ENCODE measurements at places on chromosomes 6 and 20.
A peak's percentile ranks its signal among the peaks of the same experiment; 100 is the strongest.

DNA sequence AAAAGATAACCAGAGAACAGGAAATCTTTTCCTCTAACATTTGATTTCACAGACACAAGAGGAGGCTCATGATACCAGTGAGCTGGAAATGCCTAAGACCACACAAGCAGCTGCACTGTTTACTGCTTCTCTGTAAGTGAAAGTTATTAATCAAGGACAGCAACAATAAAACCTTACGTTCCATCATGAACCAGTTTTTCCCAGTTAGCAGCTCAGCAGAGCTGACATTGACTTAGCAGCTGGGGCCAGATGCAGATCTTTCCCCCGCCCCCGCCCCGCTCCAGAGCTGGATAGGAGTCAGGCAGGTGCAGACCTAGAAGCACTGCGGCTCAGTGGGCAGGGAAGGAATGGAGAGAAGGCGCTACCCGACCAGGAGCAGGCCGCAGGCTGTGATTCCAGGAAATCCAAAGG is 275.2 kb downstream of the GMDS start:
- peak; percentile 22 for DNase-seq

GRCh38 chr20:25606094-25606695 is 17.6 kb downstream of the NANP start:
- no peak for DNase-seq

DNA sequence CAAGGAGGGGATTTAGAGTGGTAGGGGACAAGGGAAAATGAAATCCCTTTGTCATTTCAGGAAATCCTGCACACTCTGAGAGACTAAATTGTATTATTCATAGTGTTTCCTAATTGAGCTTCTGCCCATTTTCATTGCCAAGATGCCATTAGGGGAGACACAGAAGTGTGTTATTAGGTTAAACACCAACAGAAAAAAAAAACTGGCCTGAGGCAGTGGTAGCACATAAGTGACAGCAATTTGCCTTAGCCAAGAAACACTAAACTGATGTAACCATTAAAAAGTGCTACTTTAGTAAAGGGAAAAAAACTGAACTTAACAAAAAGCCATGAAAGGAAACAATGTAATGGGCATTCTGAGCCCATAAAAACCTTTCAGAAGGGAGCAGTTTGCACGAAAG is 270.5 kb upstream of the PLN start:
- no peak for DNase-seq

GRCh38 chr6:1070085-1070521 is 241.8 kb upstream of the FOXQ1 start:
- DNase-seq = no peak

DNA sequence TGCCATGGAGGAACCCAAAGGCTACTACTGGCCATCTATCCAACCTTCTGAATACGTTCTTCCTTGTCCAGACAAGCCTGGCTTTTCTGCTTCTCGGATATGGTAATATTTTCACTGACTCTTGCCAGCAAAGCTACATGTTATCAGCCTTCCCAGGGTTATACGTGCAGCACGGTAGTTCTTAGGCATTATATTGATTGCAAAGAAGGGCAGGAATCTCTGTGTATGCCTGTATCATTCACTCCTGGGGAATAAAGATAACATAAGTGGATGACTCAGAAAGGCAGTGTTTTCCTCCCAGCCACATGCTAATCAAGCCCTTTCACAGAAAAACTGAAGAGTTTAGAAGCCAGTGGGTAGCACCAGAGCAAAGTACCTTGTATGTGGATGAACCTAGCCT is 98.7 kb downstream of the ADGRG6 start:
- DNase-seq = no peak

DNA sequence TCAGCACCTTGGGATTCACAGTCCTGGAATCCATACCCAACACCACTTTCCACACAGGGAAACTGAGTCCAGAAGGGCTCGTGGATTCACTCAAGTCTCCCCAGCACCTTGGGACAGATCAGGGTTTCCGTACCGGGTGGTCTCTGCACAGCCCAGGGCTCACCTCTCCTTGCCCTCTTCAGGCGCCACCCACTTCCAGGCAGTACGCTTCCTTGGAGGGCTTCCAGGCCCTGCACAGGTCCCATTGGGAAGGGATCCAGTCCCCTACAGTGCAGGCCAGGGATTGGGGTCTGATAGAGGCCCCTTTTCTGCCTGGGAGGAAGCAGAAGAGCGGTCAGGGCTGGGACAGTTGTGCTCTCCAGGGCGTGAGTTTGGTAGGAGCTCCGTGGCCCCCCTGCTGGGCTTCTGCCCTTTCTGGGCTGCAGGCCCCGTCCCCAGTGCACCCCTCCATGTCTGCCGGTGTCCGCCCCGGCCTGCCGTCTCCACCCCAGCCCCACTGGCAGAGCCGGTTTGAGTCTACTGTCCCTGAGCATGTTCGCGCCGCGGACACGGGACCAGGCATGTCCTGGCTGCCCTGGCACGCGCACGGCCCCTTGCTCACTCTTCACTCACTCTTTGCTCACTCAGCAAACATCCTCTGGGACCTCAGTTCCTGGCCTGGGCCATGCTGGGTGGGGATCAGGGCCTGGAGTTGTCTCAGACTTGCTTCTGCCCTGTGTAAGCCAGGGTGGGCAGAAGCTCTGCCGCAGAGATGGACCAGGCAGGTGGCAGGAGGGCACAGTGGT is 12.6 kb downstream of the SRC start:
- no peak for DNase-seq

- DNase-seq = no peak
Measured at GRCh38 chr6:89475634-89476033, 42.7 kb downstream of the ANKRD6 start.

GRCh38 chr6:125296471-125296870 is 5.3 kb downstream of the HDDC2 start:
- no peak for DNase-seq

GRCh38 chr6:41579088-41579610 is 33.0 kb downstream of the FOXP4 start:
- DNase-seq = peak; percentile 66

- no peak for DNase-seq
Measured at GRCh38 chr20:56926501-56926900, 297.4 kb downstream of the TFAP2C start.

- DNase-seq = no peak
Measured at GRCh38 chr6:118134736-118135135, 227.7 kb downstream of the SLC35F1 start.

DNA sequence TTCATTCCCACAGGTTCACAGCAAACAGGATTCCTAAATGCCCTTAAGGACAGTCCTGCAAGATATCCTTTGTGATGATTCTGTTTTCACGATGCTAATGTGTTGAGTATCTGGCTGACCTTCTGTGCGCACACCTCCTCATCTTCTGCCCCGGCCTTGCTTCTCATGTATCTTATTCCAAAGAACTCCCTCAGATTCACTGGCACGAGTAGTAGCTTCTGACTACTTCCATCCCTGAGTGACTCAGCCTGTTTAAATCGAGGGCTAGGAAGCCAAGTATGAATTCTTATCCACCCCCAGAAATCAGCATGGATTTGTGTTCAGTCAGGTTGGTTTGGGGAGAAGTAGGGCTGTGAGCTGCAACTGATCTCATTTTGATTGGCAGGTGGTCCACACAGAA is 190.2 kb upstream of the SNX9 start:
- DNase-seq = no peak

All from WTC11 (cell line).